ENCODE measurements at places on chromosomes 5 and 9.

DNA sequence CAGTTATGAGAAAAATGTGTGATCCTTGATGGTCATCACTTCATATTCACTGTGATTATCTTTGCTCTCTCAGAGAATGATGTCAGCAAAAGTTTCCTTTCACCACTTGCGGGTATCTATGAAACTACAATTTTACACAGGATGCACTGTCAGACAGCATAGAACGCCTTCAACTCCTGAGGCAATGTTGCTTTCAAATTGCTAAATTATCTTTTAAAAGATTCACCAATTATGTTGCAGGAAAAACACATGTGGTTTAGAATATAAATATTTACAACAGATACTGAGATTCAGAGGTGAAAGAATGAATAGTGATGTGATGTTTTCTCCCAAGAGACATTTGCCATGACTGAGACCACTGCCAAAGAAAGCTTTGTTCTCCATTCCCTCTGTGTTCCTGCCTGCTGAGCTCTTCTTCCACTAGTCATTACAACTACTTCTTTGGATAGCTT is 879.8 kb upstream of the DMAC1 start:
- DNase-seq = no peak

DNA sequence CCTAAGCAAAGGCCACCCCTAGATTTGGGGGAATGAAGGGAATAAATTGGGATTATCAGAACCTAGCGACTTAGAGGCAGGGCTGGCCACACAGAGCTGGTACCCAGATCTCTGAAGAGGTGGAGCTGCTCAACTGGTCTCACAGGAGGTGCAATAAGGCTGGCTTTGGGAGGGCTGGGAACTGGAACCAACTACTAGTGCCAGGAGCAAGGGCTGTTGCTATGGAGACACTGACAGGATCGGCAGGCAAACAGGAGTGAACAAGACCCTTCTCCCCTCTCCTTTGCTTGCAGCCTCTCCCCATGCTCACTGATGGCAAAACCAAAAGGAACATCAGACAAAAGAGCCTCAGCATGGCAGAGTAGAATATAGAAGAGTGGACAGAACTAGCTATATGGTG is 17.0 kb upstream of the WHRN start:
- DNase-seq = no peak

DNA sequence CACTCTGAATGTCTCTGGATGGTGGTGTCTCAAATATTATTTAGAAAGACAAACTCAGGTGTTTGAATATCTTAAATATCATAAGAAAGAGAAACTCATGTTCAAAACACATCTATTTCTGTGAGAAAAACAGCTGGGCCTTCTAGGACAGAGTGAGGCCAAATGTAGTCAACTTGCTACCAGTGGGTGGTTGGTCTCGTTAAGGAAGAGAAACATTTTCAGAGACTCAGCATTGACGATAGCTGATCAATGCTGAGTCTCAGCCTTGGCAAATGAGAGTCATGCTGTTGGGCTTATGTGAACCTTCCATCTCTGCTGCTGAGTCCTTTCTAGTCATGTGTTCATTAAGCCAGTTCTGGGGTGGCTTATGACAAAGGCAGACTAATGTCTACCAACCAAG is 418.0 kb downstream of the CETN3 start:
- no peak for DNase-seq

GRCh38 chr5:94903726-94904125 is 285.3 kb downstream of the SLF1 start:
- no peak for DNase-seq

GRCh38 chr5:56152437-56152836 is 80.7 kb downstream of the ANKRD55 start:
- no peak for DNase-seq

- DNase-seq = no peak
These were observed 42.8 kb upstream of the TNFSF8 start for GRCh38 chr9:114973216-114973615.

- DNase-seq = no peak
These were observed 30.2 kb downstream of the PTPN3 start for GRCh38 chr9:109467936-109468335.

GRCh38 chr5:160333721-160334120 is 21.4 kb upstream of the CCNJL start:
- DNase-seq = no peak

DNA sequence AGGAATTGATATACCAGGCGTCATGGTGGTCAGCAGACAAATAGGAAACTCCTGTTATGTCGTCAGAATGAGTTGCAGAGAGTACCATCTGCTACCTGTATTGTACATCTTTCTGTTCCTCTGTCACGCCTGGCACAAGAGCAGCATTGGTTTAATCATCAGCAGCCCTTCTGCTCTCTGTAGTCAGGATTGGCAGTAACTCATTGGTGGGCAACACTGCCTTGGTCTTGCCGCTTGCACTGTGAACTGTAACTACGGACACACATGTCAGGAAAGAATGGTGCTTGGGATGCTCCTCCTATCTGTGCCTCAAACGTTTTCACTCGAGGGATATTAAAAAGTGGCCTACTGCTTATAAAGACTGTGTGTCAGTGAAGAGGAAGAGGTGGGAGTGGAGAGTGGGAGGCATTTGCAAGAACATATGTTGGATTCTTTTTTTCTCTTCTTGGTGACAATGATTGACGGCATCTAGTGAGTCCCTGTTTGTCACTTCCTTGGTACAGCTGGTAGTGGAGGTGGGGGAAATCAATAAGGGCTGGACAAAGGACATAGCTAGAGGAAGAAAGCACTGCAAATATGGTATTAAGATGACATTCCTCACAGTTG is 76.6 kb downstream of the F2RL2 start:
- DNase-seq = no peak

DNA sequence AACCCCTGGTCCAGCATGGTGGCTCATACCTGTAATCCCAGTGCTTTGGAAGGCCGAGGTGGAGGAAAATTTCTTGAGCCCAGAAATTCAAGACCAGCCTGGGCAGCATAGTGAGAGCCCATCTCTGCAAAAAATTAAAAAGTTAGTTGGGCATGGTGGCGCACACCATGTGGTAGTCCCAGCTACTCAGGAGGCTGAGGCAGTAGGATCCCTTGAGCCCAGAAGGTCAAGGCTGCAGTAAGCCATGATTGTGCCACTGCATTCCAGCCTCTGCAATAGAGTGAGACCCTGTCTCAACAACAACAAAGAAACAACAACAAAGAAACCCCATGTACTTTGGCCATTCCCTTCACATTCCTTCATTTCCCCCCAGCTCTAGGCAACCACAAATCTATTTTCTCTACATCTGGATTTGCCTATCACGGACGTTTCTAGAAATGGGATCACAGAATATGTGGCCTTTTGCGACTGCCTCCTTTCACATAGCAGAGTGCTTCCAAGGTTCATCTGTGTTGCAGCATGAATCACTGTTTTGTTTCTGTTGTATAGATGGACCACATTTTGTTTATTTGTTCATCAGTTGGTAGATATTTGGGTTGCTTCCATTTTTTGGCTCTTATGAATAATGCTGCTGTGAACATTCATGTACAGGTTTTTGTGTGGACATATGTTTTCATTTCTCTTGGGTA is 17.9 kb downstream of the MIGA2 start:
- no peak for DNase-seq

DNA sequence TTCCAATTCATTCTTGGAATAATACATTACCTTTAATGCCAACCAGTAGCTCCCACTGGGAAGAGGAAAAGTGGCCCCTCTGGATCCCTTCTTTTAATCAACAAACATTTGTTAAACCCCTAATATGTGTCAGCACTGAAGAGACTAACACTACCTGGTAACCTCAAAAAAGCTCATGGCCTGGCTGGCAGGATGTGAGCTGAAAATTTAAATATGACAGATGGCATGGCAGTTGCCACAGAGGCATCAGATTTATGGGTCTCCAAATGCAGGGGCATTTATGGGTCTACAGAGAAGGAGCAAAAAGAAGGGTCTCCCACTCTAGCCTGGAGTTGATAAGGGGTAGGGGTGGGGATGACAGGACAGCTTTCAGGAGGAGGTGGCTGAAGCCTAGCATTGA is 12.5 kb downstream of the DNAH5 start:
- no peak for DNase-seq

- no peak for DNase-seq
These were observed 3.4 kb downstream of the GFM2 start for GRCh38 chr5:74763504-74763903.

GRCh38 chr5:159343295-159344094 is 13.2 kb upstream of the IL12B start:
- DNase-seq = no peak

DNA sequence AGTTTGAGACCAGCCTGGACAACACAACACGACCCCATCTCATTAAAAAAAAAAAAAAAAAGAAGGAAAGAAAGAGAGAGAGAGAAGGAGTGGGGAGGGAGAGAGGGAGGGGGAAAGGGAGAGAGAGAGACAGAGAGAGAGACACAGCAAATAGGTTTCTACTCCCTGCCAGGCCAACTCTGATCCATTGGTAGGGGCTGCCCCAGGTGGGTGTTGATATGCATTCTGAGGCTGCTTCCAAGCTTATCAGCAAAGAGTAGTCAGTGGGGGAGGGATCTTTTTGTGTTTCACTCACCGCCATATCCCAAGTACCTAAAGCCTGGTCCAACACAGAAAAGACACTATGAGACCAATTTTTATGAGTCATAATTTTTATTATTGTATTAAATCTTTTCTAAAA is 57.0 kb upstream of the SAP30L start:
- DNase-seq = no peak

- no peak for DNase-seq
These were observed 13.8 kb upstream of the SRP19 start for GRCh38 chr5:112847306-112847705.

DNA sequence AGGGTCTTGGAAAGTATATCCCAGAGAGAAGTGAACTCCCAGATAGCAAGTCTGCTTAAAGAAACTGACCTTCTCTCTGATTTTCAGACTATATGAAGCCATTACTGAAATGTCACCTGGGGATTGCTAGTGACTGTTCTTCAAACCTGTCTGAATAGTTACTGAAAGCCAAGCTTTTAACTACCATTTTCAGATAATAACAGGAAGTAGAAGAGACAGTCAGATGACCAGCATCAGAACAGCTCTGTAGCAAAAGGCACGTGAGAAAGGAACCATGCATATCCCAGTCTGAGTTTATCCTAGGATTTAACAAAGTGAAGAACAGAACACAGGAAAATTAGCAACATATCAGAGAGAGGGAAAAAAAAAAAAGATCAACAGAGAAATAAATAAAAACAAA is 74.9 kb upstream of the SELENOP start:
- DNase-seq = no peak

DNA sequence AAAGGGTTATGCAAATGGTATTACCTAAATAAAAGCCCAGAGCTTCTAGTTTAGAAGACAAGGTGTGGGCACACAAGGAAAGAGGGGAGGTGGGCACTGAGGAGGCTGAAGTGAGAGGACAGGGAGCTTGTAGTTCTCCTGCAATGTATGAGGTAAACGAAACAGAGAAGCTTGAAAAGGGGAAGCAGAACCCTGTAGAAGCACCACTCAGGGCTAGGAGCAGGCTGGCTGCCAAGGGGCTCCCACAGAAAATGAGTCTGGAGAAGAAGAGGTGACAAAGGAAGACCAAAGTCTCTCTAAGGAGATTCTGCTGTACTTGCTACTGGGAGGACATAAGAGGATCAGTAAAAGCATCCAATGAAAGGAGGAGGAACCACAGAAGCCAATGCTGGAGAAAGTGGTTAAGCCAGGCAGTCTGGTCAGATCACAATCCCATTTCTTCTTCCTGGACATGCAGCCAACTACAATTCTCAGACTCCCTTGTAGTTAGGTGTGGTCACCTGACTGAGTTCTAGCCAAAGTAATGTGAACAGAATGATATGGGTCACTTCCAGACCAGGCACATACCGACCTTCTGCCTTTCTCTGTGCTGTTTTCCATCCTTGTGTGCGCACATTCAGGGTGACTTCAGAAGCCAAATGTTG is 174.5 kb upstream of the MAP3K1 start:
- DNase-seq = no peak

DNA sequence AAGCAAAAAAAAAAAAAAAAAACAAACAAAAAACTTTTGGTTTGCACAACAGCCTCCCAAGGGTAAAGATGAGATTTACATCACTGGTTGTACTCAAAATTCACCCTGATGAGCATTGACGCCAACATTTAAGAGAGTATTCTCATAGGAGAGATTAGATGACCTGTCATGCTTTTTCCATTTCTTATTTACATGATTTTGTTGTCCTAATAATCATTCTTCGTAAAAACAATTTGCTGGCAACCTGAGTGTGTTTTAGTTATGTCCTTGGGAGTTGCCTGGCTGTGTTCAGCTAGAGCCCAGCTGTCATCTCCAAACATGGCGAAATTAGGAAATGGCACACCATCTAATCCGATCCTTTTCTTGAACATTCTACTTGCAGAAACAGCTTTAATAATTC is 186.4 kb upstream of the MRPS30 start:
- no peak for DNase-seq

DNA sequence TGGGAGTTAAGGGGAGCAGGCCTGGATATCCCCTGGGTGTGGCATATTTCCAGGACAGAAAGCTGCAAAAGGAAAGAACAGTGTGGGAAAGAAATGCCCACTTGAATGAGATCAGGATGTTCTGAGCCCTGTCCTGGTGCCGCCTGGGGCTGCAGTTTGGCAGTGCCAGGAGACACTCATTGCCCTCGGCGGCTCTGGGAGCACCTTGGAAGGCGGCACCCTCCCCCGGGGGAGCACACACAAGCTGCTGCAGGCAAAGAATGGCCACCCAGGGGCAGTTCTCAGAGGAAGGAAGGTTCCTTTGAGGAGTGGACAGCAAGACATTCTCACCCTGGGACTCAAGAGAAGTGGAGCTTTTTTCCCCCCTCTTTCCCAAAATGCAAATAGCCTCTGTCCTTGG is 305.3 kb downstream of the NTRK2 start:
- no peak for DNase-seq

GRCh38 chr9:8096091-8096490 is 296.5 kb upstream of the DMAC1 start:
- DNase-seq = no peak

DNA sequence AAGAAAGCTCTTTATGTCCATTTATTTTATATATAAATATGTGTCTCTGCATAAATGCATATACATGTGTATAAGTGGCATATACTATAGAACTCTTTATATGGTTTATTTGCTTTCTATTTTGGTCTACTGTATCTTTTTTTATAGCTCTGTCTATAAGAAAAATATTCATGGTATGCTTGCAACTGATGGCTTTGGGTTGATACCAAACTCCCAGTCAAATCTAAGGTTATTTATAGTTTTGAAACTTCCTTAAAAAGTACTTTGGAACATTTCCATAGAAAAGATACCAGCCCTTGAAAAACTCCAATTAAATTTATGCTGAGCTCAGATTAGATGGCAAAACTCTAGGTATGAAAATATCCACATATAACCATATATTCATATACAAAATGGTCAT is 120.0 kb upstream of the KLF9 start:
- no peak for DNase-seq

GRCh38 chr5:150780816-150781221 is 2.3 kb downstream of the SMIM3 start:
- no peak for DNase-seq

DNA sequence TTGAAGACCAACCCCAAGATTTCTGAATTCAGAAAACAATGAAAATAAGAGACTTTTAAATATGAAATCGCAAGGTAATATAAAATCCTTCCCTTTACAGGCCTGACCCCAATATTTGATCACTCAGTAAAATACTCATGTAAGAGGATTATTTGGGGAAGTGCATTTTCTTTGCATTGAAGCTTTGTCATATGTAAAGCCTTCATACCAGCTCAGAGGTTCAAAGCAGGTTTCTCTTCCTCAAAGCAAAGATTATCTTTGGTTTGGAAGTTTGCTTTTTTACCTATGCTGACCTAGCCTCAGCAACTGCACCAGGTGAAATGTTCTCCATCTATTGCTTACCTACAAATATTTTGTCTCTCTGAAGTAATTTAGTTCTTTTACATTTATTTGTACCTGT is 106.5 kb upstream of the PARP8 start:
- no peak for DNase-seq

GRCh38 chr9:121972501-121972981 is 120.6 kb downstream of the TTLL11 start:
- no peak for DNase-seq
